ENCODE measurements at places on chromosomes 1 and 21.

- DNase-seq = peak; percentile 88
These were observed 10.8 kb downstream of the GPR3 start for GRCh38 chr1:27403065-27403726.

GRCh38 chr1:163528710-163529348, 207.1 kb downstream of the NUF2 start:
- DNase-seq = no peak

DNA sequence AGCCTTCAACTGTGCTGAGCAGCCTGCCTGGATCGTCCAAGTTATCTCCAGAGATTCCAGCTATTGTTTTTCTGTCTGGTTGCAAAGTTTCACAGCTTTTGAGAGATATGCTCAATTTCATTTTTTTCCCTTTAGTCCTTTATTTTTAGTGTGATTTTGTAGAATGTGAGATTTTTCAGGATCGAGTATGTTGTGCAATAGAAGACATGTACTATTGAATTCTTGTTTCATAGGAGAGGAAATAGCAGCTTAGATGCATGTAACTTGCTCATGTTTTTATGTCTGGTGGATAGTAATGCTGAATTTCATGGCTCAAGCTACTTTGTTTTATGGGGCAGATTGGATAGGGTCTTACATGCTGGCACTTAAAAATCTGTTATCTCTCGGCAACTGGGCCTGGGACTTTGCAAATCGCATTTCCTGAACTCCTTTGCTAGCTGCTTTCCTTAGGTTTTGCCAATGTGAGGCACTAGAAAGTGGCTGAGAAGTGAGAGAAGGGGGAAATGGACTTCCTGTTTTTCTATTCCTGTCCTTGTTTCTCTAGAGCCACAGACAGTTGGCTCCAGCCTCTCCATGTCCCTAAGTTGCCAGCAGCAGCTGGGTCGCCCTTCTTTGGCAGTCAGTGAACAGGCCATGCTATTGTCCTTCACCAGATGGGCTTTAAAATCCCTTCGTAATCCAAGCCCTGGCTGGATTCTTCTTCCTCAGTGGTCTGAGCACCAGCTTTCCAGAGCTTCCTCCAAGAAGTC, 101.4 kb upstream of the PDE4B start:
- no peak for DNase-seq

DNA sequence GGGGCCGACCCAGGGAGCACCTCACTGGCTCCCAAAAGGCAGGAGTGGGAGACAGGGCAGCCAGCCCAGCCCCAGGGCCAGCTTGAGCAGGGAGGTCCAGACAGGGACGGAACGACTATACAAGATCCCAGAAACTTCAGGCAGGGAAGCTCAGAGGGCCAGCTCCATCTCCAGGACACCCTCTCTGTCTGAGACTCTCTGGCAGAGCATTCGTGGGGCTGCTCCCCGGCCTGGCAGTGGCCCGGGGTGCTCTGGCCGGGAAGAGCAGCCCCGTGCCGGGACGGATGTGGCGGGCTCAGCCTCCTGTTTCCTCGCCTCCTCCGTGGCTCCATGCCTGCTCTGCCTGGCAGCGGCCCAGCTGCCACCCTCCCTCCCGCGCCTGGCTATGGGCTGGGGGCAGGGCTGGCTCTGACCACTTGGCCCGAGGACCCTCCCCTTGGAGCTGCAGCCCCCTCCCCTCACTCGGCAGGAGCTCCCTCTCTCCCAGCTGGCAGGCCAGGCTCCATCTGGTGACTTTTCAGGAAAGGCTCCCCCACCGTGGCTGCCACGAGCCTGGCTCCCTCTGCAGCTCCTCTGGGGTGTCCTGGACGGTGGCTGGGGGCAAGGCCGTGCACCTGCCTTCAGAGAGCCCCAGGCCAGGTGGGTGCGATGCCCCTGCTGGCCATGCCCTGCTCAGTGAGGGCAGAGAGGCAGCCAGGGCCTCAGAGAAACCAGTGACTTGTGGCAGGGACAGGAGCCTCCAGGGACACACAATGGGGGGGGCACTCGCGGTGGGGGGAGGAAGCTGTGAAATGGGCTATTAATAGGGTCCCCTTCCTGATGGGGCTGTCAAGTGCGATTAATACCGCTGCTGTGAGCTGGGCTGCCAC, 5.6 kb upstream of the PLCH2 start:
- DNase-seq = no peak

DNA sequence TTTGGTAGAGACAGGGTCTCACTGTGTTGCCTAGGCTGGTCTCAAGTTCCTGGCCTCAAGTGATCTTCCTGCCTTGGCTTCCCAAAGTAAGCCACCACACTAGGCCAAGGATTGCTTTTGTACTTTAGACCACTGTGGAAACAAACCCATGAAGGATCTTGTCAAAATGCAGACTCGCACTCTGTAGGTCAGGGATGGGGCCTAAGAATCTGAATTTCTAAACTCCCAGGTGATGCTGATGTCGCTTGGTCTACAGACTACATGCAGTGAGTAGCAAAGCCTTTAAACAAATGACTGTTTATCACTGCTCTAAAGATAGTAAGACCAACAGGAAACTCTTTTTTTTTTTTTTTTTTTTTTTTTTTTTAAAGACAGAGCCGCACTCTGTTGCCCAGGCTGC, 54.1 kb upstream of the MUTYH start:
- no peak for DNase-seq

- DNase-seq = no peak
These were observed 940 bp upstream of the PLA2G2C start for GRCh38 chr1:20187103-20187812.

DNA sequence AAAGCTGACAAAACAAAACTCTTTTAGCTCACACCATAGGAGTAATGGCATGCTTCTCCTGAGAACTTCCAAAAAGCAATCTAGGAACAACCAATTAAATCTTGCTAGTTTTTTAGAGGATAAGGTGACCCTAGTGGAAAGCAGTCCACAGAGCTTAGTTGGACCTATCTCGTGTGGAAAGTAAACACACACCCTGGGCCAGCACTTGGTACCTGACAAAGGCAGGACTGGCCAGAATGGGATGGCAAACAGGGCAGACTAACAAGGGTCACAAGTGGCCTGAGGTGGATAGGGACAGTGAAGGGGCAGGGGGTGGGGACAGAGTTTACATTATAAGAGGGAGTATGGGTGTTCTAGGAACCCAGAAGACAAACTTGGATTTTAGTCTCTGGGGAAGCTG, 22.0 kb downstream of the FMO4 start:
- DNase-seq = no peak

DNA sequence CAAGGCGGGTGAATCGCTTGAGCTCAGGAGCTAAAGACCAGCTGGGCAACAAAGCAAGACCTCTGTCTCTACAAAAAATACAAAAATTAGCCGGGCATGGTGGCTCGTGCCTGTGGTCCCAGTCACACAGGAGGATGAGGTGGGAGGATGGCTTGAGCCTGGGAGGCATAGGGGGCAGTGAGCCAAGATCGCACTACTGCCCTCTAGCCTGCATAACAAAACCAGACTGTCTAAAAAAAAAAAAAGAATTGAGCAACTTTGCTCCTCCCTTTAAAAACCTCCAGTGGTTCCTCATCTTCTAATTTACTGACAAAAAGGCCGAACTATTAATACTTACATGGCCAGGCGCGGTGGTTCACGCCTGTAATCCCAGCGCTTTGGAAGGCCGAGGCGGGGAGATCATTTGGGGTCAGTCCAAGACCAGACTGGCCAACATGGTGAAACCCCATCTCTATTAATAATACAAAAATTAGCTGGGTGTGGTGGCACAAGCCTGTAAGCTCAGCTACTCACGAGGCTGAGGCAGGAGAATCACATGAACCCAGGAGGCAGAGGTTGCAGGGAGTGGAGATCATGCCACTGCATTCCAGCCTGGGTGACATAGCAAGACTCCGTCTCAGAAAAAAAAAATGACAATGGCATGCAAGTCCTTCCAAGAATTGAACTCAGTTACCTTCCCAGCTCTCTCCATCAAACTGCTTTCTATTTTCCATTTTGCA, 4.4 kb downstream of the ACBD3 start:
- no peak for DNase-seq

GRCh38 chr1:15362096-15362736, 47.5 kb upstream of the EFHD2 start:
- DNase-seq = no peak

DNA sequence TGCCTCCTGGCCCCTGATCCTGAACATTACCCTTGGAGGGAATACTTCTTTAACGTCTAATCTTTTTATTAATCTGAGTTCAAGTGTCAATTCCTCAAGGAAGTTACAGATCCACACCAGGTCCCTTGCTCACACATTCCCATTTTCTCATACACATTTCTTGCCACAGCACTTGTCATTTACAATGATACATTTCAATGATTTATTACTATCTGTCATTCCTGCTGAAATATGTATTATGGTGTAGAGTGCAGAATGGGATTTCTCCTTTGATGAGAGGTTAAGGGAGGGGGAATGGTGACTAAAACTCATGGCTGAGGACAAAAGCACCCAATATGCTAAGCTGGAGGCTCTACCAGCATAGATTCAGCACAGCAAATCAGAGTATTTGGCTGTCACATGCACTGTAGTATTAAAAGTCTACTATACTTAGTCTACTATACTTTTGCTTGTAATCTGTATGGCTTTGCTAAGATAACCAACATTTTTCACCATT, 982.5 kb downstream of the TTLL7 start:
- no peak for DNase-seq

DNA sequence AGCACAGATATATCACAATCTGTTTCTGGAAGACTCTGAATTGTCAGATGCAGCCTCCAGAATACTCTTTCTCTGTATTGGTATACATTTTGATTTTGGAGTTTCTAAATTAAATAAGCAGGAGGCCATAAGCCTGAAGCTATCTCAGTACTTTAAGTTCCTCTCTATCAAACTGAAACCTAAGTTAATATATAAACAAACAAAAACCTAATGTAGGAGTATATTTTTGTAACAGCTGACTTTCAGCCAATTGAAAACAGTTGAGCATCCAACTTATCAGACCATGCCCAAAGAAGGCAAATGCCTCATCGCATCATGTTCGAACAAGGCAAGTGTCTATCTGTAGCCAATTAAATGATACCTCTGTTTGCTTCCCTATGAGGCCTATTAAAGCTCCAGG, 1054.4 kb downstream of the AMY1C start:
- no peak for DNase-seq

DNA sequence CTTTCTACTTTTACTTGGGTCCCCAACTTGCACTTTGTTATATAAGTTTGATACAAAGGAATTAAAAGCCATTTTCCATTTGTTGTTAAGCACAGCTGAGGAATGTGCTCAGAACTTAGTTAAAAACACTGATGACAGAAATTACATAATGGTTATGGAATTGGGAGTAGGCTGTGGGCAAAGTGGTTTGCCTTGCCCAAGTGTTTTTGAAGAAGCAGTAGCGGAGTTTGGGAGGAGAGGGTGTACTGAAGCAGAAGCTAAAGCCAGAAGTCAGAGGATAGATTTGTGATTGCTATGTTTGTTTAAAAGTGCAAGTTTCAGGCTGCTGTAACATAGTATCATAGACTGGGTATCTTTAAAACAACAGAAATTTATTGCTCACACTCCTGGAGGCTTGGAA, 391.8 kb downstream of the DUSP10 start:
- DNase-seq = no peak

- DNase-seq = no peak
These were observed 214.6 kb upstream of the NCAM2 start for GRCh38 chr21:20783611-20784010.

DNA sequence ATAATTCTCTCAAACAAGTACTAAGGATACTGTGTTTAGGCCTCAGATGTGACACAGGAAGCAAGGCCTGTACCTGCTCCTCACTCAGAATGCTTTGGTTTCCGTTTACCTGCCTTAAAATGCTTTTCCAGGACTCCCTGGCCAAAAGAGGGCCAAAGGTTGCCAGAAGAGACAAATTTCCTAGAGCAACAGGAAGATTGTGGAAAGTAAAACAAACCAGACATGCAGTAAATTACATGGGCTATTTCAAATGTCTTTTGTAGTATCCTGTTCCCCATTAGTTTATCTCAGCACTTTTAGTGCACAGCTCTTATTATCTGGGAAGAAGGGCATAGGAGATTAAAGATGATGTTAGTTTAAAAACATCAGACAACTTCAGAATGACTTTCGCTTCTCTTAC, 280.0 kb downstream of the NFIA start:
- DNase-seq = no peak

DNA sequence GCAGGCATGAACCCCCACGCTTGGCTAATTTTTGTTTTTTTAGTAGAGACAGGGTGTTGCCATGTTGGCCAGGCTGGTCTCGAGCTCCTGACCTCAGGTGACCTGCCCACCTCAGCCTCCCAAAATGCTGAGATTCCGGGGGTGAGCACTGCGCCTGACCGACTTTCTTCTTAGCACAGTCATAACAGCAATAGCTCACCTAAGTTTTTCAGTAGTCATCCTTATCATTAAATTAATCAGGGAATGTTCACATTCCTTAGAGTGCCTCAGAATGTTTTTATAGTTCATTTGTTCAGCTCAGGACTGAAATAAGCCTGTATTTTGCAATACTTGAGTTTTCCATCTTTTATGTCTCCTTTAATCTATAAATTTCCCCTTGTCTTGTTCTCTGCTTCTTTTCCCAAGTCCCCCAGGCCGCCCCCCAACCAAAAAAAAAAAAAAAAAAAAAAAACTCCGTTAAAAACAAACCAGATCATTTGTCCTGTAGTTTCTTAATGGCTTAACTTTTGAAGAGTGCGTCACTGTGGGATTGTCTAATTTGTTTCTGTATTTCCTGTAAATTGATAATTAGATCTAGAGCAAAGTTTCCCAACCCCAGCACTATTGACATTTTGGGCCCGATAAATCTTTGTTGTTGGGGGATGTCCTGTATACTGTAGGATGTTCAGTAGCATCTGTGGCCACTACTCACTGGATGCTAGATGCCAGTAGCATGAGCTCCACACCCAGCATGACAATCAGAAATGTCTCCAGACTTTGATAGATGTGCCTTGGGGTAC, 120.7 kb downstream of the ITSN1 start:
- DNase-seq = no peak

DNA sequence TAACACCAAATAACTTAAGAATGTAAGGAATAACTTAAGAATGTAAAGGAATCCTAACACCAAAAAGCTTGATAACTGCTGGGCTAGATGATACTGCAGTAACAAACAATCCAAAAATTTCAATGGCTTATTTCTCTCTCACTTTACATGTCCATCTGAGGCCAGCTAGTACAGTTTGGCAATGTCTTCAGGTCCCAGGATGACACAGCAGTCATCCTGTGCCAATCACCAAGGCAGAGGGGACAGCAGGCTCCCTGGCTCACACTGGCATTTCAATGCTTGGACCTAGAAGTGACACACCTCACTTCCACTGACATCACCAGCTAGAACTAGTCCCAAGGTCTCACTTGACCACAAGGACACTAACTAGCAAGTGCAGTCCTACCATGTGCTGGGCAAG, 15.3 kb downstream of the DNAJC11 start:
- no peak for DNase-seq

GRCh38 chr1:156045076-156045475, 8.5 kb downstream of the UBQLN4 start:
- no peak for DNase-seq

GRCh38 chr1:40107290-40107959, 10.4 kb upstream of the PPT1 start:
- no peak for DNase-seq

Data from left forelimb (tissue), 1 donor.